ENCODE measurements at places on chromosomes 12 and 14.

- DNase-seq = no peak
Observed at GRCh38 chr14:78697341-78697740, 527.2 kb downstream of the NRXN3 start.

GRCh38 chr12:122028905-122029560 is 7.3 kb downstream of the BCL7A start:
- DNase-seq = no peak

DNA sequence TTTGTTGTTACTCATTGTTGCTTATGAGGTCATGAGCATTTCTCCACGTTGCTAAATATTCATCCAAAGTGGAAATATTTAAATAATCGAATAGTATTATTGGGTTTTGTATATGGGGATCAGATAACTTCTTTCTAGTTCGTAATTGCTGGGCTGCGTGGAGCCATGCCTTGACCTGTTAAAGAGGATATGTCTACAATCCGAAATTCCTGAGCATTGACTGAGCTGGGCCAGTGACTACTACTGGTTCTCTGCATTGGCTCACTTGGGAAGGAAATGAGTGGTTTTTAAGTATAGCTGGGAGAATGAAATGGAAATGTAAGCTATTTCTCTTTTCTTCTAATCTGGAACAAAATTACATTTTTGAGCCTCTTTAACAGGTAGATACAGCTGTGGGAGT is 163.2 kb downstream of the RPL10L start:
- DNase-seq = no peak

DNA sequence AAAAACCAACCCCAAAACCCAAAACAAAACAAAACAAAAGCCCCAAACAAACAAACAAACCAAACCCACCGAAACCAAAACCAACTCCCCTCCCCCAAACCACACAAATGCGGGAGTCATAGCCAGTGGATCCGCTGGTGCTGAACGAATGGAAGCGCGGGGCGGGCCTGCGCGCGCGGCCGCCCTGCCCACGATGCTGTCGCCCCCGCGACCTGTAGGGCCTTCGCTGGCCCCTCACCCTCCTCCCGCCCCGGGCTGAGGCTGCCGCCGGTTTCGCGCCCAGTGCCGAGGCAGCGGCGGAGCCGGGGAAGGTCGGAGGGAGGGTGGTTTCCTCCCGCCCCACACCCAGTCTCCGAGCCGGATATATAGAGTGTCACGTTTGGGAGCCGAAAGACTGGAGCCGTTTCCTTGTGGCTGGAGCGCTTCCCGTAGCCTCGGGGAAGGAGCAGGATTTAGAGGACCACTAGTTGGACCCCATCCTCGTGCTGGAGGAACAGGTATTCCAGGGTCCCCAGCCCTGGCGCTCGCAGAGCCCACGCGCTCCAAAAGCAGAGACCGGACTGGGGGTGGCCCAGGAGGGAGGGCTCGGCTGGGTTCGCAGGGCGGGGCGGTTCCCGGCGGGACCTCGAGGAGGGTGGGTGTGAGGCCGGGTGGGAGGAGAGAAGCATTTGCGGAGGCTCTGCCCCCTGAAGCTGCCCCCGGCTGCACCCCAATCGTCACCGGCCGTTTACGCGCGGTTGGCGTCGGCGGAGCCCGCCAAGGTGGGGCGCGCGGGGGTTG is at the start of gene FAR2:
Gene FAR2 (plus strand): TSS at position 368 of the 780 bp plus-strand sequence. CDS start 121,172 bp downstream, outside the sequence.
- DNase-seq = peak; percentile 79

GRCh38 chr12:110932046-110932445 is 11.7 kb upstream of the MYL2 start:
- no peak for DNase-seq

- no peak for DNase-seq
Observed at GRCh38 chr14:52960627-52961026, 9.8 kb upstream of the FERMT2 start.

All from right hindlimb (tissue), 1 donor.